ENCODE measurements at places on chromosomes 2 and 18.

DNA sequence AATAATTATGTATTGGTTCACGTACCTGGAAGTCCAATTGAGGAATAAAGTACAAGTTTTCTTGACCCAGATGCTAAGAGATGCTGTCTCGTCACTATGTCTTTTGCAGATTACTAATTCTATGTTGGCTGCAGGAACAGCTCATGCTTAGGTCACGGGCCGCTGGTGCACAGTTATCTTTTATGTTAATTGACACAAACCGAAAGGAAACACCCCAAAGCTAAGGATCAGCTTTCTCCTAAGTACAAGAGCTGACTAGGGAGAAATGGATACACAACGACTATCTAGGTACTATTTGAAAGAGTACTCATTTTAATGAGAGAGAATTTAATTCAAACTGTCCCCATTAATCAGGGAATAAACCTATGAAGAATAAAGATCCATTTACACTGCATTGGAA lies 217.7 kb upstream of the SLC35G4 start:
- no peak for DNase-seq

GRCh38 chr2:217947383-217948350 lies 55.1 kb downstream of the TNS1 start:
- DNase-seq = no peak

DNA sequence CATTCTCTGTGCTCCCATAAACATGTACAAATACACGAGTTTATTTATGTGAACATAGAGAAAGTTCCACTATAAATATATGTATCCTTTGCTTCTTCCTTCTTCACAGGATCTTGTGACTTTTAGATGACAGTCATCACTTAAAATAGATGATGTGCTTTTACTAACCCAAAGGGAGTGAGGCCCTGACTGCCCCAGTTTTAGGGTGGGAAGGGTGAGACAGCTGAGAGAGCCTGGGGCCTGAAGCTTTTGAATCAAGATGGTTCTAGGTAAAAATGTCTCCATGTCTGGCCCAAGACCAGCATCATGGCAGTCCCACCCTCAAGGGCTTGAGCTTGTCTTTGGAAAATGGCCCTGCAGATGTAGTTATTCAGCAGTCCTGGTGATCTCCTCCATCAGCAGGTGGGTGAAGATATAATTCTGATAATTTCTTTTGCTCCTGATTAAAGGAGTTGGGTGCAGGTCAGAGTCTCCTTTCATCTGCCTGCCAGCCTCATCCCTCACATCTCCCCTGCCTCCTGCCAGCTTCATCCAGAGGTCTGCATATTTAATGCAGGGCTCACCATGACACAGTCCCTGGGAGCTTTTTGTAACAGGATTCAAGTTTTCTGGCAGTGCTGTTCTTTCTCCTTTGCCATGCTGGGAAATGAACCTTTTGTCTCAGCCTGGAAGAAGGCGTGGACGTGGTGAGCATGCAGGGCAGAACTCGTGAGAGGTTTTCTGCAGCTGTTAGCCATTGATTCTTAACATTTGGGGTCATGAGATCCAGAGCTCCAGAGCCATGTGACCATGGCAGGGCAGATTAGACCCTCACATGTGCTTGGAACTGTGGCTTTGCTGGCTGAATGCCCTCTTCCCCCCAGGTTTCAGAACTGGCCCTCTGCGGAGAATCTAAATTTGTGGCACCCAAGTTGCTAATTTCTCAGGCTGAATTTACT lies 2.7 kb downstream of the HRH4 start:
- DNase-seq = no peak

DNA sequence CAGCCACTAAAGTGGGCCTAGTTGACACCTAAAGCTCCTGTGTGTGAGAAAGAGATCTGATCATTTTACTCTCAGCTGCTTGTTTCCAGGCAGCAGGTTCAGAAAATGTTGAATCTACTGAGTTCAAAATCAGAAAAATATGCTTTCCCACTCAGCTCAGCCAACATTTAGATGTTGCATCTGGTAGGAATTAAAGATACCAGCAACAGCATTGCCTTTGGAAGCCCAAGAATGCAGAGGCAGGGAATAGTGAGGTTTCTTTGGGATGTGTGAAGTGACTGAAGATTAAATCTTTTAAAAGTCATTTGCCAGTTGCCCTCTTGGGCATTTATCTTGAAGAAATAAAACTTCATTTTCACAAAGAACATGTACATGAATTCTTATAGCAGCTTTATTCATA lies 33.9 kb upstream of the DOCK10 start:
- DNase-seq = no peak

DNA sequence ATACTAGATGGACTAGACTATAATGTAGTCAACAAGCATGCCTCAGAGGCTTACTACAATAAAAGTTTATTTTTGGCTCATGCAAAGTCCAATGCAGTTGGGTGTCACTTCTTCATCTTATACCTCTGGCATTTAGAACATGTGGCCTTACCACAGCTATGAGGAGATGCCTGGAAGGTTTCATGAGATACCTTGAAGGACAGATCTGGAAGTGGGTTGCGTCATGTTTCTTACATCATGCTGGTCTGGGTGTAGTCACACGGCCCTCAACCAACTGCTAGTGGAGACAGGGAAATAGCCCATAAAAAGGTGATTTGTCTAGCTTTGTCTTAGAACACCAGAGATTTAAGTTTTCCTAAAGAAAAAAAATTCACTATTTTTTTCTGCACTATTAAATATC lies 91.7 kb upstream of the MMADHC start:
- no peak for DNase-seq

GRCh38 chr18:41034413-41034812 lies 920.6 kb upstream of the PIK3C3 start:
- DNase-seq = no peak

DNA sequence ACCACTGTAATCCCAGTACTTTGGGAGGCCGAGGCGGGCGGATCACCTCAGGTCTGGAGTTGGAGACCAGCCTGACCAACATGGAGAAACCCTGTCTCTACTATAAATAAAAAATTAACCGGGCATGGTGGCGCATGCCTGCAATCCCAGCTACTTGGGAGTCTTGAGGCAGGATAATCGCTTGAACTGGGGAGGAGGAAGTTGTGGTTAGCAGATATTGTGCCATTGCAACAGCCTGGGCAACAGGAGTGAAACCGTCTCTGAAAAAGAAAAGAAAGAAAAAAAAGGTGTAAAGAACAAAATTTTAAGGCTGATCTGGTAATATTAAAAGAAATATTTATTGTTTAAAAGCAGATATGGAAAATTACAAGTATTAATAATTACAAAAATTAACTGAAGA lies 29.7 kb downstream of the ZNF804A start:
- no peak for DNase-seq

- DNase-seq = no peak
Observed at GRCh38 chr2:168208652-168209051, 38.7 kb downstream of the STK39 start.

DNA sequence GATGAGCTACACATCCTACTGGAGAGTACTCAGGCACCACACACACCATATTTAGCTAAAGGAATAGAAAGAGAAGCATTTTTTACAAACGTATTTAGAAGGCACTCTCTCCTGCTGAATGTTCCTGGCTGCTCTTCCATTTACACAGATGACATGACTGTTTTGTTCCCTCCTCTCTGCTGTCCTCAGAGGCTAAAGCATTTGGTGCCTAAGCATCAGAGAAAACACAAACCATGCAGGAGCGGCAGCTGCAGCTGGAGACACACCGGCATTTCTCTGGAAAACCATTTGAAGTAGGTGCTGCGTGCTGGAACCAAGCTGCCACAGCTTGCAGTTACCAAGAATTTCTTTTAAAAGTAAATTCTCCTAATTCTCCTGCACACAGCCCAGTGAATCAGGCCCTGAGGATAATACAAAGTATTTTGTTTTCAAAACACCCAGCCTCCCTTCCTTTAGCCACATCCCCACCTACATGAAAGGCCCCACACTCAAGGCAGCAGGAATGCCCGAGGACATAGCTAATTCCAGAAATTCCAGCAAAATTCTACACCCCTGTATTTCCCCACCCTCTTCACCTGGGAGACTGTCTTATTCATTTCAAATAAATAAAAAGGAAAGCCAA lies 488.9 kb upstream of the SOX11 start:
- DNase-seq = no peak

DNA sequence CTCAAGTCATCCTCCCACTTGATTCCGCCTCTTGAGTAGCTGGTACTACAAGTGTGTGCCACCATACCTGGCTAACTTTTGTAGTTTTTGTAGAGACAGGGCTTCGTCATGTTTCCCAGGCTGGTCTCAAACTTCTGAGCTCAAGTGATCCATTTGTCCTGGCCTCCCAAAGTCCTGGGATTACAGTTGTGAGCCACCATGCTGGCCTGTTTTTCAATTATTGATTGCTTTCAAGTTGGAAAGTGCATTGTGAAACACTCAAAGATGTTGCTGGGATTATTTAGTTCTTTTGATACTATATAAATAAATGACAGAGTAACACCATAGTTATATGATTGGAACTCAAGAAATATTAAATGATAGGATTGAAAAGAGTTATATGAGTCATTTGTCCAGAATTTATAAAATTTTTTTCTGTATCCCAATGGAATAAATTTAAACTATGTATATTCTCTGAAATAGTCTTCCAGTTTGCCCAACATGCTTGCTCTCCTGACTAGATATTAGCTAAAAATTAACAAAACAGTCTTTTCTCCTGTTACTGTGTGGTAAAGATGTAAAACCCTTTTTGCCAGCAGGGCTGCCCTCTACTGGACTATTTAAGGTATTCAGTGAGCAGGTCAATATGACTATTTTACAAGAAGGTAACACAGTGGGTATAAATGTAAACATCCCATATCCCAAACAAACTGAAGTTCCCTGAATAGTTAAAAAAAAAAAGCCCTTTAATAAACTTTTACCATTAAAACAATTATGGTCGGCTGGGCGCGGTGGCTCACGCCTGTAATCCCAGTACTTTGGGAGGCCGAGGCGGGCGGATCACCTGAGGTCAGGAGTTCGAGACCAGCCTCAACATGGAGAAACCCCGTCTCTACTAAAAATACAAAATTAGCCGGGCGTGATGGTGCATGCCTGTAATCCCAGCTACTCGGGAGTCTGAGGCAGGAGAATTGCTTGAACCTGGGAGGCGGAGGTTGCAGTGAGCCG lies 42.7 kb downstream of the ACSL3 start:
- DNase-seq = peak; percentile 29

GRCh38 chr2:7281231-7282201 lies 364.3 kb downstream of the RNF144A start:
- no peak for DNase-seq

GRCh38 chr2:174007010-174007409 lies 41.8 kb upstream of the SP3 start:
- no peak for DNase-seq

- DNase-seq = no peak
Observed at GRCh38 chr2:162964513-162964912, 125.9 kb upstream of the KCNH7 start.

- no peak for DNase-seq
Observed at GRCh38 chr2:76406134-76406855, 695.6 kb upstream of the GCFC2 start.

DNA sequence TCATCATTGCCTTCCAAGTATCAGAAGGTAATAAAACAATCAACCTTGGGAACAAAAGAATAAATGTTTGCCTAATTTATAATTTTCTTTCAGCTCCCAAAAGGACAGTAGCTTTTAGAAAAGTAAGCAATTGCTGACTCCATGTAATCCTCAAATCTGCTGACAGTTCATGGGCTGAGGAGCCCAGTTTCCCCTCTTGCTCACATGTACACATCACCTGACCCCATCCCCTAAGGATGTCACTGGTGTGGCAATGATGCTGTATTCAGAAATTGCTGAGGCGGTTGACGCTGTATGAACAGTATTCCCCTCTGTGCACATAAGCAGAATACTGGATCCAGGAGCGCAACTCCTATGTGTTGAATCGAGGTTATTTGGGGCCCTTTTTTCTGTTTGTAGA lies 56.1 kb upstream of the LYPD1 start:
- DNase-seq = no peak

DNA sequence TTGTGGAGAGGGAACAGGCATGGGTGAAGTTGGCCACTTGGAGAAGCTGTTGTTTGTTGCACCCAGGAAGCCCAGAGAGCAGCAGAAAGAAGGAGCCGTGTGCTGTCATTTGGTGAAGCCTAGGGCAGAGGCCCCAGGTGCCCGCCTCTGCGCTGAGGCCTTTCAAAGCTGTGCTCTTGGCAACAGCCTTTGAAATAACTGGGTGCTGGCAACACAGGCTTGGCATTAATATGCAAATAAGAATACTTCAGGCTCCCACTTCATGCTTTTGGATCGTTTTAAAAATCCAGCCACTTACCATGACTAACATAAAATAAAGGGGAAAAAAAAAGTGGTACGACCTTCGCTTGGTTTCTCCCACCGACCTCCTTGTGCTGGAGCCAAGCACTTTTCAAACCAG lies 41.1 kb downstream of the DHRS9 start:
- DNase-seq = no peak

DNA sequence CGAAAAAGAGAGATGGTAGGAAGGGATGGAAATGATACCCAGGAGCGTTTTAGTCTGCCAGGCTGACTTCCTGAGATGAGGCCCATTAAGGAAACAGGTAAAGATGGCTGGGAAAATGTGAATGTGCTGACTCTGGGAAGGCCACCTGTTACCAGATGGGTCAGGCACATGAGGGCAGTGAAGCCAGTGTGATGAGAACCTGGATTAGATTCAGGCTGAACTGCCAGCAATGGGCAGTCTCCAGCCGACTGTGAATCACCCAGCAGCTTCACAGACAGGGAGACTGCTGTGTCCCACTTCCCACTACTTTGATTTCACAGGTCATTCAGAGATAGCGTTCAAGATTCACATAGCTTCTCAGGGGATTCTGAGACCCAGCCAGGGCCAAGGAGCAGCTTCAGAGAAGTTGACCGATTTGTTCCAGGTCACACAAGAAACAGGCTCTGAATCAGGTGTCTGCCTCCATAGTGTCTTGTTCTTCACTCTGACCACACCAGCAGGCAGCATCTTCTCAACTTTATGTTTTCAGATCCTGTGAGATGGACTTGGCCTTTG lies 26.4 kb downstream of the CAPN13 start:
- no peak for DNase-seq

DNA sequence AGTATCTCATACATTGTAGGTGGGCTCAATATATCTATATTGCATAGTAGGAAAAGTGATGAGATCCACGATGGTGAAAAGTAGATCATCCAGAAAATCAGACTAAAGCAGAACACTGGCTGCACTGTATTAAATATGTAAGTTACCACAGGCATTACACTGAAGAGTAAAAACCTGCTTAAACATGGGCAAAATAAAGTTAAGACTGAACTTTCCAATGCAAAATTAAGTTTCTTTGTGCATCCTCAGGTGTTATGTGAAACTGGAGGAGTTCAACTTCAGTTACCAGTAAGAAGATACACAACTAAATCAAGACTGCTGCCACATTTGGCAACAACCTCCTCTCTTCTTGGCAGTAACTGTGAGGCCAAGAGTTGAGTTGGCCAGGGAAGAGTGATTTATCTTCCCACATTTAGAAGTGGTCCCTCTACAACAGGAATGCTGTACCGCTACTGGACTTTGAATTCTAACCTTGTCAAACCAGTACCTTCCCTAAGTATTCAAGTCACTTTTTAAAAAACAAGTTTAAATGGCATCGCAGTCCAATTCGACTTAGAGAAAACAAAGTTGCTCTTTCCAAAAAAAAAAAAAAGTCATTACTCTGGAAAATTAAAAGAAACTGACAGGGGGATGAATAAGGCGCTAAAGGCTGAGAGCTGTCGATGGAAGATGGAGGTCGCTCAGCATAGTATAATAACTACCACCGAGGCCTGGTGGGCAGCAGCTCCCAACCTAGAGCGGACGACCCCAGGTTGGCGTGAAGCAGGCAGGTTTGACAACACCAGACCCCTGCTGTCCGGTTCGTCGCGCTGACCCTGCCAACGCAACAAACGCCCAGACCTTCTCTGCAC lies 1.1 kb downstream of the MAP4K3 start:
- DNase-seq = no peak

- no peak for DNase-seq
Observed at GRCh38 chr2:136376798-136377211, 258.9 kb upstream of the CXCR4 start.

GRCh38 chr18:63147973-63148372 lies 171.6 kb downstream of the BCL2 start:
- DNase-seq = no peak

Data from effector memory CD8-positive, alpha-beta T cell (primary cell).